ENCODE measurements at places on chromosomes 2 and 18.
A peak's percentile ranks its signal among the peaks of the same experiment; 100 is the strongest.

GRCh38 chr2:174903264-174903556, 102.0 kb downstream of the CHN1 start:
- no peak for DNase-seq

DNA sequence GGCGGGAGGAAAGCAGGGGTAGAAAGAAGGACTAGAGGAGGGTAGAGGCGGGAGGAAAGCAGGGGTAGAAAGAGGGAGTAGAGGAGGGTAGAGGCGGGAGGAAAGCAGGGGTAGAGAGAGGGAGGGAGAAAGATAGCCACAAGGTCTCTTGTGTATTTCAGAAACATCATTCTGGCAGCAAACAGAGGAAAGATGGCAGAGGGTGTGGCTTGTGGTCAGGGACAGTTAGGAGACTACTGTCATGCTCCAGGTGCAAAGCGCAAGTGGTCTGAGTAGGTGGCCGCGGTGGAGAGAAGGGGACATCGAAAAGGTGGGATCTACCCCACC, 82.4 kb upstream of the TAF1B start:
- DNase-seq: no peak

DNA sequence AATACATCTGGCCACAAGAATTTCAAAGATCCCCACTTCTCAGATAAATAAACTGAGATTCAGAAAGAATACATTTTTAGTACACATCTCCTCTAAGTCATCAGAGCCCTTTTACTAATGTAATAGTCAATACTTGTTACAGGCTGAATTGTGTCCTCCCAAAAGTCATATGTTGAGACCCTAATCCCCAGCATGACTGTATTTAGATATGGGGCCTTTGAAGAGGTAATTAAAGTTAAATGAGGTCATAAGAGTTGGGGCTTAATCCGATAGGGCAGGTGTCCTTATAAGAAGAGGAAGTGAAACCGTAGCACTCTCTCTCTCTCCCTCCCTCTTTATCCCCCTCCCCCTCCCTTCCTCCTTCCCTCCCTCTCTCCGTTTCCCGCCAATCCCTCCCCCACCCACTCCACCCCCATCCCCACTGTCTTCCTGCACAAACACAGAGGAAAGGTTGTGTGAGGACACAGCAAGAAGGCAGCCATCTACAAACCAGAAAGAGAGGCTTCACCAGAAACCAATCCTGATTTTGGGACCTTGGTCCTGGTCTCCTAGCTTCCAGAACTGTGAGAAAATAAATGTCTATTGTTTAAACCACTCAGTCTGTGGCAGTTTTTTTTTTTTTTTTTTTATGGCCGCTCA, 66.6 kb upstream of the ZNF397 start:
- no peak for DNase-seq

DNA sequence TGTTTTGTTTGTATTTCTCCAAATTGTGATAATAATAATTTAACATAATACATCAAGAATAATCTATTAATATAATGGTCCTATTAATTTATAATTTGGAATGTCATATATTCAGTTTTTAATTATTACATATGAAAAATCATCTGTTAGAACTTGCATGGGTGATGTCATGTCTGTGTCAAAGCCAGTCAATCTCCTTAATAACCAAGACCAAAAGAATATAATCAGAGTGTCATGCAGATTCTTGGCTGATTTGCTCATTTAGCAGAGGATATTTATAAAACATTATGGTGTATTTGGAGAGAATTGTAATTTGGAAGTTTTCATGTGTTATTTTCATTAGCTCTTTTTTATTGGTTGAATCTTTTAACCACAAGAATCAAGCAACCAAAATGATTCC, 96.4 kb downstream of the PIK3C3 start:
- no peak for DNase-seq

DNA sequence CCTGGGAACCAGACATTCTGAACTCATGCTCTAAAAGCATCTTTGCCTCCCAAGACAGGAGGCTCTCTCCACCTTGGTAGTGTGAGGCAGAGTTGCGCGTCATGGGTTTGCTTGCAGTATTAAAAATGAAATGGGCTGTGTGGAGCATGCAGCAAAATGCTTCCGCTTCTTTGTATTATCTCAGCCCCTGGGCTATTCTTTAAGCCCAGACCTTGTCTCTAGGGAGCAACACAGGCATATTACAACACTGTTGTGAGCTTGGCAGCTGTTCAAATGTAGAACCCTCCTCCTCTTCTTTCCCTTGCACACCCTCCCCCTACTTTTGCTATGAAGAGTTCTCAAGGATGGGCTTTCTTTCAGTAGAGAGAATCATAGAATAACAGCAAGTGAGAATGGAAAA, 185.1 kb upstream of the LHCGR start:
- no peak for DNase-seq

- no peak for DNase-seq
Observed at GRCh38 chr2:7940723-7941122, 741.1 kb upstream of the ID2 start.

GRCh38 chr2:61044636-61045035, 21.0 kb upstream of the SANBR start:
- DNase-seq: no peak

DNA sequence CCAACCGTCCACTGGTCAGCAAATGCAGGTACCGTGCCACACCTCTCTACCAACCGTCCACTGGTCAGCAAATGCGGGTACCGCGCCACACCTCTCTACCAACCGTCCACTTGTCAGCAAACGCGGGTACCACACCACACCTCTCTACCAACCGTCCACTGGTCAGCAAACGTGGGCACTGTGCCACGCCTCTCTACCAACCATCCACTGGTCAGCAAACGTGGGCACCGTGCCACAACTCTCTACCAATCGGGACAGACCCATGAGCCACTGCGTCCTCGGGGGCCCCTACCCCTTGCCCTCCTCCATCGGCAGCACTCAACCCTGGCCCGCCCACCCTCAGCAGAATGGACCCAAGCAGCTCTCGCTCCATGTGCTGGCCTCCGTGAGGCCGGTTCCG, 226.4 kb upstream of the SALL3 start:
- peak; percentile 79 for DNase-seq

GRCh38 chr2:207499114-207499513, 30.6 kb upstream of the CREB1 start:
- no peak for DNase-seq

DNA sequence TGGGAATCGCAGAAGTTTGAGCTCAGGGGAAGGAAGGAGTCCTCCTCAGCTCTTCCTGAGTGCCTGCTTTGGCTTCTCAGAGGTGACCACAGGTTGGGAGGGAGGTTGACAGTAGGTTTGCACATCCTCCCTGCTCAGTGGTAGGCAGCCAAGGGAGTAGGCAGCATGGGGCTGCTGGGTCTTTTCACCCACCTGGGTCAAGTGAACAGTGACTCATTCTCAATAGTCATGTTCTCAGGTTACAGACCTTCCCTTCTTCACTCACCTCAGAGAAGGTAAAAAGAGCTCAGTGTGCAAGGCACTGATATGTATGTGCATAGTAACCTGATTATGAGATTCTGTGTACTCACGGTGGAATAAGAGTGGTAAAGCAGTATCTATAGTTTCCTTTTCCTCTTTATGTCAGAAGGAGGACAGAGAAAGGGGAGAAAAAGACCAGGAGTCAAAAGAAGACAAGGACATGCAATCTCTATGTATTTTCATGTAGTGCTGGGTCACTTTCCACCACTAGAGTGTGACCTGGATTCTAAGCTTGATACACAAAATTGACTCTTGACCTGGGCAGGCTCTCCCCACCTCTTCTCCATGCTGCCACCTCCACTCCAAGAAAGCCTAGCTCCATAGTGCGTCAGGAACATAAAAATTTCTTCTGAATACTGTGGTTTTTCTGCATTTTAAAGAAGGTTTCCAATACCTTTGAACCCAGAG, 36.5 kb upstream of the ASNSD1 start:
- DNase-seq: no peak

DNA sequence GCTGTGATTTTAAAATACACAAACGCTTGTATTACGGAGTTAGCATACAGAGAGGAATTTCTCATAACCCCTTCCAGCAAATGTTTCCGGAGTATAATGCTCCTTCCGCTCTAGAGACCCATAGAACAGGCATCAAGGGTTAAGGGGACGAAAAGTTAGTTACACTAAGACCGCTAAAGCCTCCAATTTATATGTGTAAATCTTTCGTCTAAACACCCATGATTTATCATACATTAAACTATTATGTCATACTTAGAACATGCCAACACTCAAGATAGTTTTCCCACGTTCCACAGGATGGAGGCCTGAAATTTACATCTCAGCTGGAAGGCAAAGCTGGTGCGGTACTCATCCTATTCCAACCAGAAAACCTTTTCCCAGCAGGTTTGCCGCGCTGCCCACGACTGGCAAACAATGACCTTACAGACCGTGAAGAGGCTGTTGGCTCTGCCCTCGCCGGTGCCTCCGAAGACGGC, 650 bp downstream of the ORMDL1 start:
- no peak for DNase-seq

DNA sequence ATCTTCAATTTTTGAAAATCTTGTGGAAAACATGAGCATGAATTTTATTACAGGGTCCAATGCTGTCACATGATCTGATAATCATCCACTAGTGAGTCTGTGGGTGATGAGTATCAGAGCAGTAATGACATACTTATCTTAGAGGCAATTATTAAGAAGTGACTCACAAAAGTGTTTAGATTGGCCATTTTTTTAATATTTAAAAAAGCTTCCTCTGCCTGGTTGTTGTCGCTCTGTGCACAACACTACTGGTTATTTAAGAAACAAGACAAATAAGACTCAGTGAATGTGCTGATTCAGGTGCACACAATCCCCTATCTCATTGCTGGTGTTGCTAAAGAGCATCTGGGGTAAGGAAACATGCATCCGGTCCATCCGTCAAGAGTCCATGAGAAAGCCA, 665.8 kb upstream of the ZEB2 start:
- no peak for DNase-seq

GRCh38 chr18:825891-826585, 14.0 kb upstream of the YES1 start:
- DNase-seq: no peak
